ENCODE measurements at places on chromosomes 2 and 18. TPM values are rescaled to one million over a fixed set of nuclear protein-coding genes. Genes with fewer than 3 reads are reported as not detected.

DNA sequence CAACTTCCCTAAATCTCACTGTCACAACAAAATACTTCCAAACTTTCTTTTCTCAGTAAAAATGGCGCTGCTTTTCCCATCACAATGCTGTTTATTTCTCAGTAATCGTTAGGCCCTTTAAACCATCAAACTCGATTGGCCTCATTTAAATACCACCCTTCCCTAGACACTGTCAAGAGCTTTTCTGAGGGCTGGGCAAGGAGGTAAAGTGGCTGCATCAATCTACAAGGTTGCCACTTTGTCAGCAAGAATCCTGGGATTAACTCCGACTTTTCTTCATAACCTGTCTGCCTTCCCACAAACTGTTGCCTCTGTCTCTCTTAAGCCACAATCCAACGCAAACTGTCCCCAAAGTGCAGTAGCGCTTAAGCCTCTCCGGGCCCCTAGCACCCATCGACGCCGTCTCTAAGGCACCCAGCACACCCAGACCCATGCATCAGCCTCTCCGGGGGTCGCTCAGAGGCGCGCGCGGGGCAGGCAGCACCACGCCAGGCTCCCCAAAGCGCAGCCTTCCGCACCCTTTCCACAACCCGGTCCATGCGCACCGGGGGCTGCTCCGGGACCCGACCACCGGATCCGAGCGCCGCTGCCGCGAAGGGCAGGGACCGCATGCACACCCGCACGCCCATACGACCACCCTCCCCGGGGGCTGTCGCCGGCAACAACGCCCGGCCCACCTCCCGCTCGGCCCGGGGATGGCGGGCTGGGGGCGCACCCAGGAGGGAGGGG is 683 bp downstream of the MBOAT2 start:
- peak; percentile 66 for DNase-seq

GRCh38 chr2:18487106-18487913 is 73.1 kb downstream of the RDH14 start:
- no peak for DNase-seq

GRCh38 chr18:63037491-63037890 is 282.1 kb downstream of the BCL2 start:
- no peak for DNase-seq

PEX13 gene
- total RNA-seq, result 21.9 TPM

CNGA3 gene
- total RNA-seq, result not detected

Measured in Right ventricle myocardium inferior (tissue), 1 donor.